Stimulated activated CD8-positive, alpha-beta memory T cell treated with anti-CD3 and anti-CD28 coated beads, Interleukin-4, amount 100 ng/mL, for 24 hours (primary cell): ENCODE measurements at places on chromosomes 11 and 22.

DNA sequence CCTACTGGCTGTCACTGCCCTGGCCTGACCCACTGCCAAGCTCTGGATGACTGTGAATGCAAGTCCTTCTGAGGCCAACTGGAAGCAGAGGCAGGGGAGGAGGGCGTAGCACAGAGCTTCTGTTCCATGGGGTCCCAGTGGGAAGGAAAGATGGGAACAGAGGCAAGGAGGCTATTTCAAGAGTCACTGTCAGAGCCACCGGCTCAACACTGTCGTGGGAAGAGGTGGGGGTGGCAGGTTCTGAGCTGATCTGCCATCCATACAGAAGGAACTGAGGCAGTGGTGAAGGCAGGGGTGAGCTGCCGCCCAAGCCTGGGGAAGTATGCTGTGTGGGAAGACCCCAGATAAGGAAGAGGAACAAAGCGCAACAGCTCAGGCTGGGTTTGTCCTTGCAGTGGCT is 54.7 kb downstream of the SGSM3 start:
- DNase-seq = no peak

DNA sequence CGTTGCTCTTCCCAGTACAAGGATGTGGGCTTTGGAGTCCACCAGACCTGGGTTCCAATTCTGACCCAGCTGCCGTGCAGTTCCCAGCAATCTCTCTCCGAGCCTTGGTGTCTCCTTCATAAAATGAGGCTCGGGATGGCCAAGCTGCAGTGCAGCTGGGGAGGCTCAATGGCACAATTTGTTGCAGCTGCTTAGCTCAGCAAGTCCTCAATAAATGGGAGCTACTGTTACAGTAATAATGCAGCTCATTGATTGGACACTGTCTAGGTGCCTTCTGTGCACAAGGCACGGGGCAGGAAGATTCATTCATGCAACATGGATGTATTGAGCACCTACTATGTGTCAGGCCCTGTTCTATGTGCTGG is 37.1 kb downstream of the SHISAL1 start:
- no peak for DNase-seq

- peak; percentile 26 for DNase-seq
Observed at GRCh38 chr22:26547426-26547825, 35.2 kb upstream of the TFIP11 start.

DNA sequence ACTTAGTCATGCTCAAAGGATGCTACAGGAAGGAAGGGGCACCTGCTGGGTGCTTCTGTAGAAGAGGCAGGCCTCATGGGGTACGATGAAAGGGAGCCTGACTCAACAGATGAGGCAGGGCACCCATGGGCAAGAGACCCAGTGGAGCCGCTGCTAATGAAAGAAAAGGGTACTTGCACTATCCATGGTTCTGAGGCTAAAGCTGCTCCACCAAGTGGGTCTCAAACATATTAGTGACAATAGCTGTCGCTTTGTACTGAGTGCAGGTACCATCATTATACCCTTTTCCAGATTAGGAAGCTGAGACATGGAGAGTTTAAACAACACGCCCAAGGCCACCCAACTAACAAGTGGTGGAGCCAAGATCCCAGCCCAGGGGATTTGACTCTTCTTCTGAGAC is 127.5 kb upstream of the SERPIND1 start:
- DNase-seq = no peak

DNA sequence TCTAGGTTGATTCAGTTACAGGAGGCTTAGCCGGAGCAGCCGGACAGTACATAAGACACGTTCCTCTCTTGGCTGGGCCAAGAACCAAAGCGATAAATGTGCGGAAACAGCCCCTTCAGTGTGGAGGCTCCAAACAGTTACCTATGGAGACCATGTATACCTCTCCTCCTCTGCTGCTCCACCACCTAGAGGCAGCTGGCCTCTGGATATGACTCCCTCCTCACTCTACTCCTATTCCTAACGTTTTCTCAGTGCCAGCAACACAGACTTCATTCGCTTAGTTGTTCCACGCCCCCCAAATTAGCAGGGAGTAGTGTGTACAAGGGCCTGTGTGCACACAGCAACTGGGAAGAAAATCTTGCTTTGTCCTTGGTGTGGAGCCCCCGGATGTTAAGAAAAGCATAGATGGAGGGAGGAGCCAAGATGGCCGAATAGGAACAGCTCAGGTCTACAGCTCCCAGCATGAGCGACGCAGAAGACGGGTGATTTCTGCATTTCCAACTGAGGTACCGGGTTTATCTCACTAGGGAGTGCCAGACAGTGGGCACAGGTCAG is 362.3 kb upstream of the KIRREL3 start:
- no peak for DNase-seq

DNA sequence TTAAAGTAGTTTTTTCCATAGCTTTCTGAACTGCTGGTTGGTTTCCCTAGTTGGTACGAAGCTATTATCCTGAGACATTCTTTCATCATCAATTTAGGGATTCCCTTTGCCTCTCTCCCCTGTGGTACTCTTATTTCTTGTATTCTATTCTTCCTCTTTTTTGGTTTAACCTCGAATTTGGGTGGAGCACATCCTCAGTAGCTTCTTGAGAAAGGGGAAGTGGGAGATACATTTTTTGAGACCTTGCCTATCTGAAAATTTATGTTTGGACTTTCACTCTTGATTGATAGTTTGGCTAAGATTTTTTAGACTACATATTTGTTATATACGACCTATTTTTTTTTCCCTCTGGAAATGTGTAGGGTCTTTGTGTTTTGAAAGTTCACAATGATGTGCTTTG is 121.7 kb upstream of the ZBED5 start:
- no peak for DNase-seq

- no peak for DNase-seq
Observed at GRCh38 chr11:31860391-31860790, 49.3 kb upstream of the PAX6 start.

- no peak for DNase-seq
Observed at GRCh38 chr11:1503708-1504104, 17.1 kb upstream of the MOB2 start.

- DNase-seq = no peak
Observed at GRCh38 chr11:937841-938261, 12.2 kb downstream of the AP2A2 start.

DNA sequence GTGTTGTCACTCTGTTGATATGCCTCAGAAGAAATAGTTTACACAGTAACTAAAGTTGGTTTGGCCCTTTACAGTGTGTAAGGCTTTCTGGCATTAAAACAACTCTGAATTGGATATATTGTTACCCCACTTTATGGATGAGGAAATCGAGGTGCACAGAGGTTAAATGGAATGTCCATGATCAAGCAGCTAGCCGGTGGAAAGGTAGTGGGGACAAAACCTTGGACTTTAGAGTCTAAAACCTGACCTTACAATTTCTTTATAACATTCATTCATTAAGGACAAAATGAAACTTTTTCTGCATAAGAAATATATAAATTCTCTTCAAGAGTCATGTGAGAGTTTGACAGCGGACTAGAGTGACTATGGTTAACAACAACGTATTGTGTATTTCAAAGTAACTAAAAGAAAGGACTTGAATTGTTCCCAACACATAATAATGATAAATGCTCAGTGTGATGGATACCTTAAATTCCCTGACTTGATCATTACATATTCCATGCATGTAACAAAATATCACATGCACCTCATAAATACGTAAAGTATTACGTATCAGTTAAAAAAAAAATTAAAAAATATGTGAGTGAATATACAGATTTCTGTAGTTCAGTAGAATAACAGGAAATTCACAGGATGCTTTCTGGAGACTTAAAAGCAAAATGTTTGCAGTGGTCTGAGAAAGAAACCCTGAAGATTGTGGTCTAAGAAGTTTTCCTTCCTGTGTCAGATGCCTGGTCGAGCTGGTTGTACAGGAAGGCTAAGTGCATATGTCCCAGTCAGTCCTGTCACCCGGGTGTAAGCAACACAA is 51.0 kb downstream of the TEAD1 start:
- DNase-seq = no peak

DNA sequence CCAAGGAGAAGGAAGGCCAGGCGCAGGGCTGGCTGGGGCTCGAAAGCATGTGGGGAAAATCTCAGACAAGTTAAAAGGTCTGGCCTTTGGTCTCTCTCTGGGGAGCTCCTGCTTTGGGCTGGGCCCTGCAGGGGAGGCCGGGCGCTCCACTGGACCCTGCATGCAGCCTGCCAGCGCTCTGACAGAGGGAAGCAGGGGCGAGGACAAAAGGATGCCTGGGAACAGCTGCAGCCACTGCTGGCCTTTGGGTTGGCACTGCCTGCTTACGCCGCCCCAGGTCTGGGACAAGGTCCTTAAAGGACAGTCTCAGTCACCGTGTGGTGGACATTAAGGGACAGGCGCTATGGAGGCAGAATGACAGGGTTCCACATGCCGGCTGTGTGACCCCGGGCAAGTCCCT is 56.4 kb upstream of the TTLL12 start:
- DNase-seq = no peak

DNA sequence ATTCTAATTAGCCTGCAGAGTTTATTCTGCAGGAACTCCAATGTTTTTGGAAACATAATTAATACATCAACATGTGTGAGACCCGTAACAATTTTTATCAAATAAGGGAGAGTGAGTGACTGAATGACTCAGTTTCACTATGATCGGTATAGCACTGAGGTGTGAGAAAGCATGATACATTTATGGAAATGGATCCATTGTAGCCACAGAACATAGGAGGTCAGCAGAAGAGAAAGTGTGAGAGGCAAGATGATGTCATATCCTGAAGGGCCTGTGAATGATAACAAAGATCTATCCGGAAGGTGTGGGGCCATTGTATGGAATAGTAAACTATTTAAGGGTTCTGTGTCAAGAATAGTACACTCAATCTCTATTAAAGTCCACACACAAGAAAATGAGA is 1406.1 kb upstream of the TENM4 start:
- no peak for DNase-seq

GRCh38 chr11:2586793-2587131 is 113.0 kb downstream of the KCNQ1OT1 start:
- DNase-seq = no peak

DNA sequence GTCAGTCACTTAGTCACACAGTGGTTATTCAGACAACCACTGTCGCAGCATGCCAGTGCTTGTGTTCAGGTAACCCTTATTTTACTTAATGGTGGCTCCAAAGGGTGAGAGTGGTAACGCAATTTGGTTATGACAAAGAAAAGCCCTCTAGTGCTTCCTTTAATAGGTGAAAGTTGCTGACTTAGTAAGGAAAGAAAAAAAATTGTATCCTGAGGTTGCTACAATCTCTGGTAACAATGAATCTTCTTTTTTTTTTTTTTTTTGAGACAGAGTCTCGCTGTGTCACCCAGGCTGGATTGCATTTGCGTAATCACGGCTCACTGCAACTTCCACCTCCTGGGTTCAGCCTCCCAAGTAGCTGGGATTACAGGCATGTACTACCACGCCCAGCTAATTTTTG is 64.5 kb downstream of the C11orf91 start:
- DNase-seq = no peak

GRCh38 chr11:90764691-90765090 is 541.8 kb upstream of the CHORDC1 start:
- no peak for DNase-seq

DNA sequence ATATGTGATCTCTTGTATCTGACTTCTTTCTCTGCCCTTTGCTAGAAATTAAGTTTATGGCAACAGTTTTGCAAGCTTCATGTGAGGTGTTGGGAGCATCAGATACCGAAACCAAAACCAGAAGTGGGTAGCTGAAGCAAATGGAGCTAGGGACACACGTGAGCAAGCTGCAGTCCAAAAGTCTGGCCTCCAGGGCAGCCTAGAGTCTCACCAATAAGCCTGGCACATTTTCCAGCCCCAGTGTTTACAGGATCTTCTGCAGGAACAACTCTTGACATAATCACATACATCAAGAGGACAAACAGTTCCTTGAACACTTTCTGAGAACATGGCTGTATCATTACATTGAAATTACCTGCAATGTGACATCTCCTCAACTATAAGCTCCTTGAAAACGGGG is 114.1 kb downstream of the LARGE1 start:
- DNase-seq = no peak

DNA sequence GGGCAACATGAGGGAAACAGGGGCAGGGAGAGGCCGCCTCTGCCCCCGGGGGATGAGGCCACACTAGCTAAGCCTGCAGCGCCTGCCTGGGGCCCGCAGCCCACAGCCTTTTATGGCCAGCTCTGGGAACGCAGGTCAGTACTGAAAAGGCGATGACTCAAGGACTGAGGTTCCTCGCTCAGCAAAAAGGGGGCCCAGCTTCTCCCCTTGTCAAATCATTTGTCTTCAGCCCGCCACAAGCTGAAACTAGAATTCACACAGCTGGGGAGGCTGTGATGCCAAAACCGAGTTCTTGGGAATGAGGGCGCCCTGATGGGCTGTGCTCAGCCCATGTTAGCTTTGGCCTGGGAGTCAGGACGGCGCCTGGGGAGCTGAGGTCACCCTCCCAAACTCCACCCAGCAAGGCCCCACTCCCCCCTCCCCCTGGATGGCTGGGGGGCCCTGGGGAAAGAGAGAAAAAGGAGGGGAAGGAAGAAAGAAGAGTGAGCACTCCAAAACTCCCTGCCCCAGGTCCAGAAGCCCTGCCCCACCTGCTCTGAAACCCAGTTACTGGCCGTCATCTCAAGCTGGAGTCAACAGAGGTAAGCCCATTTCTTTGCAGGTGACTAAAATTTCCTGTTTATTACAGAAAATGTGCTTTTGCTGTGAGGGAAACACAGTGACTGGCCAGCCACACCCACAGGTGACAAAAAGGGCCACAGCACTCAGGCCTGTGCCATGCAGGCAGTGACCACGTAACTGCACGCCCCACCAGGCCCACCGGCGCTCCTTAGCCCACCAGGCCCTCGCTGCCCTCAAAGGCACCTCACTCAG is 13.7 kb downstream of the EHD1 start:
- DNase-seq = peak; percentile 56

- DNase-seq = no peak
Observed at GRCh38 chr22:50471197-50471847, 3.5 kb downstream of the SBF1 start.

DNA sequence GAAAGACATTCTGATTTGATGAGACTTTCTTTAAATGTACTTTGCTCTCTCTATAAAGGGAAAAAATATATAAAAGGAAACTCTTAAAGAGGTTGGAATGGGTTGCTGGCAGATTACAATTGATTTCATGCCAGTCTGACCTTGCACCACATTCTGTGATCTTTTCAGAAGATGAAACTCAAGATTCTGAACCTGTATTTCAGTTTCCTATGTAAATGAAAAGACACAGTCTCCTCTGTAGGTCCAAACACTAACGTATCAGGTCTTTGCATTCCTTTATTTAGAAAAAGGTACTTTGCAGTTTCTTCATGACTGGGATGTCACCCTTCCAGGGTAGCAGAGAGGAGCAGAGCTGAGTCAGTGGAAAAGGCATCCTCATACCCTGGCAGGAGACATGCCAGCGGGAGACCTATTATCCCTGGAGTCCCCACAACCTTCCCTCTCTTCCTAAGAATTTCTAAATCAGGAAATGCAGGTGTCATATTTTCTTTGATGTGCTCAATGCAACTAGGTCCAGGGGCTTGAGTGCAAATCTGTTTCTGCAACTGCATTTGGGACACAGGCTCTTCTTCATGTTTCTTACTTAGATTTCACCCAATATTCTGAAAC is 282.6 kb downstream of the CADM1 start:
- no peak for DNase-seq

DNA sequence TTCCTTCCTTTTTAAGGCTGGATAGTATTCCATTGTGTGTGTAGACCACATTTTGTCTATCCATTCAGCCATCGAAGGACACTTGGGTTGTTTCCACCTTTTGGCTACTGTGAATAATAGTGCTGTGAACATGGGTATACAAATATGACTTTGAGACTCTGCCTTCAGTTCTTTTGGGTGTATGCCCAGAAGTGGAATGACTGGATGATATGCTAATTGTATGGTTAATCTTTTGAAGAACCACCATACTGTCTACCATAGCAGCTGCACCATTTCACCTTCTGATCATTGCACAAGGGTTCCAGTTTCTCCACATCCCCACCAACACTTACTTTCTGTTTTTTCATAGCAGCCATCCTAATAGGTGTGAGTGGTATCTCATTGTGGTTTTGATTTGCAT is 30.3 kb downstream of the SGSM1 start:
- no peak for DNase-seq
